ENCODE measurements at places on chromosomes 11 and 22.

GRCh38 chr11:16758382-16759024, 20.1 kb downstream of the C11orf58 start:
- DNase-seq, result no peak

DNA sequence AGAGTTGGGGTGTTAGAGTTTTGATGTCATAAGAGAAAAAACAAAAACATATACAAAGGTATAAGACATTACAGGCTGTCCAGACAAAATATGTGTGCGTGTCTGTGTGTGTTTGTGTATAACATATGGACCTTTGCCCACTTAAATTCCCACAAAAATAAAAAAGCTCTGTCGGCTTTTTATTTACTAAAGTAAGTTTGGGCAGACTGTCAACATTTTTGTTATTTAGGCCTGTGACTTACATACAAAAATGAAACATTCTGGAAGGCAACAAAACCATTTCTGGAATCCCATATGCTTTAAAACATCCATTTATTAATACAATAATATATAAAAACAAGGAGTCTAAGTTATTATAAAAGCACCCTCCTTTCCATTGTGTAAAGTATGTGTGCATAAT, 960.1 kb upstream of the FAT3 start:
- DNase-seq, result no peak

DNA sequence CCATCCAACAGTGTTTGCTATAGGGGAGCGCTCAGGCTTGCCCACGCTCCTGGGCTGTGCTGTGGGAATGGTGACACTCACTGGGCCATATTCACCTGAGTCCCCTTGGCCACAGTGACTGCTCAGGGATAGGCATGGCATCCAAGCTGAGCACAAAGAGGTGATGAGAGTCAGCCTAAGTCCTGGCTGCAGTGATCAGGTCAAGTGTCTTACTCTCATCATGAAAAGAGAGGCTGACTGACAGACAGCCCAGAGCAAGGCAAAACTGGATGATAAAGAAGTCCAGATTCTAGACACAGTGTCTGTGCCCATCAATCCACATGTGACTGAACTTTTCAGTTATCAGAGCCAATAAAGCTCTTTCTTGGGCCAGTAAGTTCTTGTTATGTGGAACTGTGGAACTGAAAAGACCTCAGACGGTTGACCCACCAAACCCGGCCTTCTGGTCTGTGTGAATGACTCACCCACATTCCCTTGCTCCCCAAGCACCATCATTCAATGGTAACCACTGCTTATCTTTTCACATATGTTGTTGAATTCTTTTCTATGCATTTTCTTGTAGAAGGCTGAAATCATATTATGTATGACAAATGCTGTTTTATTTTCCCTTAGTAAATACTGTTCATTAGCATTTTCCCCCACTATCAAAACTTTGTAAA, 43.2 kb upstream of the YPEL1 start:
- DNase-seq, result no peak

DNA sequence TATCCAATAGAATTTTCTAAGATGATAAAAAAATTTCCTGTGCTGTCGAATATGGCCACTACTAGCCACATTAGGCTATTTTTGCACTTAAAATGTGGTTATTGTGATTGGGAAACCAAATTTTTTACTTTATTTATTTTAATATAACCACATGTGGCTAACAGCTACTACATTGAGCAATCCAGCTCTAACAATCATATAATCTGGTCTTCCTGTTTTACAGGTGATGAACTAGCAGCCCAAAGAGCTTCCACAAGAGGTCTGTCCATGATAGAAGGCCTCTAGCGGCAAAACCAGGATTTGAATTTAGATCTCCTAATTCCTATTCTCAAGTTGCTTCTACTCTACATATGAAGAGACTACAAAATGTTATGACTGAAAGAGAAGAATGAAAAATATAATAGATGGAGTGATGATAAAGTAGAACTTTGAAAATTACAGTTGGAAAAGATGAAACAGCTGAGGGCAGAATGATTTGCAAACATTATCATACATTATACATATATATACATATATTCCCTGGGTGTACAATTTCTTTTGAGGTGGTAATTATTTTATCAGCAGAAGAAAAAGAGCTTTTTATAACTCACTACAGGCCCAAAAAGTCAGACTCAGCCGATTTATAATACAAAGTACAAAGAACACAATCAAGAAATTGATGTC, 363.5 kb upstream of the PITPNB start:
- no peak for DNase-seq

- DNase-seq, result no peak
Measured at GRCh38 chr11:89175796-89176195, 1.9 kb upstream of the TYR start.

GRCh38 chr22:39958949-39959639, 1.1 kb upstream of the TMA7B start:
- DNase-seq, result no peak

DNA sequence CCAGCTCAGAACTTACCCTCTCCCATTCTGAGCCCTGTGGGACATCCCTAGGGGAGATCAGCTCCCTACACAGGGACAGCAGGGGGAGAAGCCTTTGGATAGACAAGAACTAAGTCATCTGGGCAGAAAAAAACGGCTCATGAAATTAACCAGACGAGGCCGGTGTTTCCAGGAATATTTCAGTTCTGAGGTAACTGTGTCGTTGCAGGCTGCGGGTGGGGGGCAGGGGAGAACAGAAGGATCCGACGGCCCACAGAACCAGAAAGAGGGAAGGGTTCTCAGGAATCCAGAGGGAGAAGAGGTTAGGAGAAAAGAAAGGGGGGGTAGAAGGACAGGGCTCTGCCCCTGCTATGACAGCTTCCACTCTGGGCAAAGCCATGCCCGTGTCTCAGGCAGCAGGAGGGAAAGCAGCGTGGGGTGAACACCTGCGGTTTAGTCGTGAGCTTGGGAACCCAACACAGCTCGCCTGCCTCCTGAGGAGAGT, 3.6 kb downstream of the CLCF1 start:
- no peak for DNase-seq

DNA sequence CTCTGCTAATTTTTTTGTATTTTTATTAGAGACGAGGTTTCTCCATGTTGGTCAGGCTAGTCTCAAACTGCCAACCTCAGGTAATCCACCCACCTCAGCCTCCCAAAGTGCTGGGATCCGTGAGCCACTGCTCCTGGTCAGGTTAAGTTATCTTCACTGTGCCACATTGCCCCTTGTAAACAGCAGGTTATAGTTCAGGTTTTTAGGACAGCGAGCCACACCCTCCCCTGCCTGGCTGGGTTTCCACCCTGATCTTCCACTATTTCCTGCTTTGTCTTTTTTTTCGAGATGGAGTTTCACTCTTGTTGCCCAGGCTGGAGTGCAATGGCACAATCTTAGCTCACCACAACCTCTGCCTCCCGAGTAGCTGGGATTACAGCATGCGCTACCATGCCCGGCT, 16.1 kb downstream of the ACO2 start:
- DNase-seq, result no peak

DNA sequence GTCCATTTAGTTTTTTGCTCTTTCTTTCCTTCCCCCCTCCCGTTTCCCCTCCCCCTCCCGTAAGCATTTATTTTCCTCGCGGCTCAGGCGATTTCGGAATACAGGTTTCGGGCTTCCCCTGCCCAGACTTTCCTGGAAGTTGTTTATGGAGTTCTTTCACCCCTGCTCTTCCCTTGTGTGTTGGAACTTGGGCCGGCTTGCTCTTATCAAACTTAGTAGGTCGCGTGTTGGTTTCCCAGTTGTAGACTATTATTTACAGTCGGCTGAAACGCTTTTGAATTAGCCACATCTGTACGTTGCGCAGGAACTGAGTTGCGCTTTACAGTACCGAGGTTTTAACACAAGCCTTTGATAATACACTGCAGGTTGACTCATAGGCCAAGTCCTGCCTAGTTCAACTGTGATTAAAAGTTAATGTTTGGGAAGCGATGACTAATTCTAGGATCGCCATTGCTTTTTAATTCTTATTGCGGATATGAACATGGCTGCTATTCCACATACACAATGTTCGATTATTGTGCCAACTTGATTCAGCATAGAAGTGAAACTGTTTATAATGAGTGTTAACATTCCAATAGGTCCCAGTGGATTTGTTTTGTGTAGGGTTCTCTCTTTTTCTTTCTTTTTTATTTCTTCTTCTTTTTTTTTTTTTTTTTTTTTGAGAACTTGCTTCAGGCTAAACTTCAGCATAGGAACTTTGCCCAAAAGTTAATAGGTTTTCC, 1.7 kb downstream of the YAP1 start:
- no peak for DNase-seq

Measured in stimulated activated CD4-positive, alpha-beta T cell treated with anti-CD3 and anti-CD28 coated beads, Interleukin-1b, Interleukin-23, amount 100 ng/mL, for 1 hour (primary cell).